ENCODE measurements at places on chromosomes 13 and 19. TPM values are rescaled to one million over a fixed set of nuclear protein-coding genes. Genes with fewer than 3 reads are reported as not detected.

Gene SF3A2
- 30.5 TPM for polyA plus RNA-seq

Gene MKNK2
- polyA plus RNA-seq: 38.3 TPM

Gene DAND5
- 0.10 TPM for polyA plus RNA-seq

Gene FBL
- polyA plus RNA-seq: 287 TPM

DNA sequence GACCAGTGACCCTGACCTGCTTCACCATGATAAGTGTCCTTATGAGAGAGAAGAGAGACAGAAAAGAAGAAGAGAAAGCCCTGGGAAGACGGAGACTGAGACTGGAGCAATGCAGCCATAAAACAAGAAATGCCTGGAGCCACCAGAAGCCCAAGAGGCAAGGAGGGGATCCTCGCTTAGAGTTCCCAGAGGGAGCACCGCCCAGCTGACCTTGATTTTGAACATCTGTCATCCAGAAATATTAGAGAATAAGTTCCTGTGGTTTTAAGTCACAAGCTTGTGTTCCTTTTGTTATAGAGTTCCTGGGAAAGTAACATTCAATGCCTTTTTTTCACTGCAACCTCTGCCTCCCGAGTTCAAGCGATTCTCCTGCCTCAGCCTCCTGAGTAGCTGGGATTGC, 20.2 kb downstream of the CERS1 start:
- no peak for DNase-seq

- no peak for DNase-seq
Measured at GRCh38 chr13:19864024-19864745, 736 bp upstream of the ZMYM5 start.

- no peak for DNase-seq
Measured at GRCh38 chr19:3098515-3099346, 4.6 kb downstream of the GNA11 start.

DNA sequence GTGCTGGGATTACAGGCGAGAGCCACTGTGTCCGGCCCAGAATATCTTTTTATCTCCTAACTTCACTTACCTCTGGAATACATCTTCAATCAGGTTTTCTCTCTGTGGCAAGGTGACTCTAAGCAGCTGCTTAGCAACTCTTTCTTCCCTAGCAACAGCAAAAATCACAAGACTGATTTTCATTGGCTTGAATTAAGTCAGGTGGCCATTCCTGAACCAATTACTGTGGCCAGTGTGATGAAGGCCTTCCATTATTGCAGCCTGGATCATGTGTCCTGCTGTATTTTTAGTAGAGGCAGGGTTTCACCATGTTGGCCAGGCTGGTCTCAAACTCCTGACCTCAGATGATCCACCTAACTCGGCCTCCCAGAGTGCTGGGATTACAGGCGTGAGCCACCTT, 9.0 kb upstream of the LTBP4 start:
- DNase-seq: no peak

DNA sequence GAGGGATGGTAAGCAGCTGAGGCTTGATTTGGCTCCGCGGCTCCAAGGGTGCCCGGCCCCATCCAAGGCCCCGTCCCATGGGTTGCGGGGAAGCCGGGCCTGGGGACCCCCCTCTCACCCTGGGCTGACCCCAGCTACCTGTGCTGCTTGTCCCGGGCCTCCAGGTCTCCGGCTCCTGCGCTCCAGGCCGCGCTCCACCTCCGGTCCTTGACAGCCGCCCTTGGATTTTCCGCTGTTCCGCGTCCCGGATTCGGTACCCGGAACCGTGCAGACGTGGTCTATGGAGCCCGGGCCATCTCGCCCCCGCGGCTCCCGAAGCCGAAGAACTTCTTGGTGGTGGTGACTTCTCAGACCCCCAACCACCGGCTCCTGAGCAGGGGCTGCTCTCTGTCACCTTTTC, 48.3 kb upstream of the C1QTNF9B start:
- no peak for DNase-seq

- DNase-seq: no peak
Measured at GRCh38 chr13:108987517-108987916, 358.1 kb downstream of the MYO16 start.

- DNase-seq: no peak
Measured at GRCh38 chr19:53960187-53960586, 2.5 kb upstream of the CACNG8 start.

GRCh38 chr19:14425696-14426138, 6.6 kb upstream of the DDX39A start:
- DNase-seq: no peak

DNA sequence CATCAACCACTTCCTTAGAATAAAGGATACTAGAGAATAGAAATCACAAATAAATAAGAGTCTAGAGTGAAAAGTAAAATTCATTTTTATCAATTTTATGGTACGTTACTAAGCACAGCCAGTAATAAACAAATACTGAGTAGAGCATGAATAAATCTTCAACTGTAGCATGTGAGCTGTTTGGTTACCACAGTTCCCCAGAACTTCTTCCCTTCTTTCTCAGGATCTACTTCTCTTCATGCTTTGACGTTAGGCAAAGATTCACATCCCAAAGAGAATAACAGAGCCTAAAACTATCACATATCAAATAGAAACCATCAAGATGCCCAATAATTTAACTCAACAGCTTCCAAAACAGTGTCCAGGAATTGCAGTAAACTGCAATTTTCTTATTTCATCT, 7.4 kb downstream of the RUBCNL start:
- no peak for DNase-seq

GRCh38 chr19:40638327-40638726, 37.2 kb downstream of the LTBP4 start:
- DNase-seq: no peak

GRCh38 chr19:40627486-40628279, 26.5 kb downstream of the LTBP4 start:
- no peak for DNase-seq

DNA sequence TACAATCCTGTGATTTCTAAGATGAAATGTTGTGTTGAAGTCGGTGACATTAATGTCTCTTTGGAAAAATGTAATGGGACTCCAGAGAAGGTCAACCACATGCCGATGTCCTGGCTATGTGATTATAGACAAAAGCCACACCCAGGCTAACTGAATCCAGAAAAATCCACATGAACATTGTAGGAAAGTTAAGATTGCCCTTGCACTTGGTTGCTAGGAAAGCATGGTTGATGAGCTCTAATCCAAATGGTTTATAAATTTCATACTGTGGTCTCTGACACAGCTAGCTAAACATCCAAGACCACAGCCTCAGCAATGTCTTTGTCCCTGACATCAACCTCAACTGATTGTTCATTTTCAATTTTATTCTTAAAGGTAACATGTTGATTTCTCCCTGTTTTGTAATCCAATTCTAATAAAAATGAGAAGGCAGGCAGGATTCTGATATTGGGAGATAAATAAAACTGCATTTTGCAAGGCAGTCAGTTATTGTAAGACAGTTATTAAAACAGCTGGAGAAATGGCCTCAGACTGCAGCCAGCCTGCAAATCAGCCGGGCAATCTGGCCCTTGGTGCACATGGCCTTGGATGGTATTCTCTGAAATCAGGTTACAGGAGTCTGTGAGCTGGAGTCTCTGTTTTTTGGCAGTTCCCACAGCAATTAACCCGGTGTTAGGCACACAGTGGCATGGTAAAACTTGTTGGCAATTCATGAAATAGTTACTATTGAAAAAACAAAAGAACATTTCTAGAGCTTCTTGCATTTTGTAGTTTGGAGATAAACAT, 93.9 kb downstream of the STARD13 start:
- no peak for DNase-seq

- no peak for DNase-seq
Measured at GRCh38 chr19:55464662-55465054, at the start of gene C19orf85. Gene C19orf85 (minus strand): TSS chr19:55464751. CDS start chr19:55464554, 197 bp downstream.
